PC-3 (cell line): ENCODE measurements at places on chromosomes 2 and 18. TPM values are rescaled to one million over a fixed set of nuclear protein-coding genes. Genes with fewer than 3 reads are reported as not detected.

The PRKAG3 gene
- total RNA-seq: not detected in 2 replicates

DNA sequence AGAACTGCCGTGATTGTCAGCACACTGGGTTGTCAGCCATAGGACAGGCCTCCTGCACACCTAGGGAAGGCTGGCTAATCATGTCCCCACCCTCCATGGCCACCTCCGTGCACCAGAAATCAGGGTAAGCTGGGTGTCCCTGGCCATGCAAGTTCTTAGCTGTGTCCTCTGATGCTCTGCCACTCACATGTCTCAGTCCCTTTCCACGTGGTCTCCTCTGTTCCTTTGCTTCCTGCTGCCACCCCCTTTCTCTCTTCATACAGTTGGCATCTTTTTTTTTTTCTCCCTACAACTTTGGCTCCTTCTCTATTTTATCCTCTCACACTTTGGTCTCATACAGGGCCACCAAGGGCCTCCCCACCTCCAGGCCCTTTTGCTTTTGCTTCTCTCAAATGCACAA lies 153.7 kb downstream of the TPGS2 start:
- H3K36me3 ChIP-seq: no peaks in the 10 kb centered on the region
- DNase-seq: no peak
- no peak overlapping the region for H3K4me3 ChIP-seq
- no peaks in the 10 kb centered on the region for H3K27me3 ChIP-seq
- H3K4me1 ChIP-seq: 0 out of 2 replicates have a peak, but pooled peaks cover 10% of the 10 kb centered on the region

The IL1RN gene
- 1.3 and 8.2 TPM in 2 replicates for total RNA-seq

The C2orf66 gene
- 0.51 TPM in 1 of 2 replicates, not detected in the other for total RNA-seq

GRCh38 chr2:109247340-109247739 lies 118.3 kb downstream of the SH3RF3 start:
- H3K27ac ChIP-seq: no peak overlapping the region
- H3K4me1 ChIP-seq: peaks cover 18% of the 10 kb centered on the region
- no peaks in the 10 kb centered on the region for H3K27me3 ChIP-seq
- H3K36me3 ChIP-seq: no peaks in the 10 kb centered on the region
- no peak overlapping the region for H3K4me3 ChIP-seq
- no peak for DNase-seq

DNA sequence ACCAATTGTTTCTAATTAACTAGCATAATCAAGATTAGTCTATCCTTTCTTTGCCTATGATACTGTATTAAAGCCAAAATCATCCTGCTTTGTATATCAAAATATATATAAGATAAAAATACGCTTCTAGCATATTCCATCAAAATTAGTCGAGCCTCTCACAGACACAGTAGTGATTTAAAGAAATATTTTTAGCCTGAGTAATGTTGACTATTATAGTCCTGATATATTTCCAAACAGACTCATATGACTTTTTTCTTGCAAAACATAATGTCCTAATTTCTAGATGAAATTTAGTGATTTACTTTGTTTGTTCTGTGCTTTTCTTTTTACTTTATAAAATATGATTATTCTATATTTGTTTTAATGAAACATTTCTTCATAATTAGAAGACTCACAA lies 30.9 kb downstream of the FAP start:
- no peak overlapping the region for H3K27ac ChIP-seq
- H3K36me3 ChIP-seq: no peaks in the 10 kb centered on the region
- H3K4me1 ChIP-seq: peaks cover 9% of the 10 kb centered on the region; the same call in 1 of the 2 replicates
- H3K4me3 ChIP-seq: no peak overlapping the region
- DNase-seq: peak; percentile 38

The EHD3 gene
- total RNA-seq: 3.2 and 4.4 TPM in 2 replicates

DNA sequence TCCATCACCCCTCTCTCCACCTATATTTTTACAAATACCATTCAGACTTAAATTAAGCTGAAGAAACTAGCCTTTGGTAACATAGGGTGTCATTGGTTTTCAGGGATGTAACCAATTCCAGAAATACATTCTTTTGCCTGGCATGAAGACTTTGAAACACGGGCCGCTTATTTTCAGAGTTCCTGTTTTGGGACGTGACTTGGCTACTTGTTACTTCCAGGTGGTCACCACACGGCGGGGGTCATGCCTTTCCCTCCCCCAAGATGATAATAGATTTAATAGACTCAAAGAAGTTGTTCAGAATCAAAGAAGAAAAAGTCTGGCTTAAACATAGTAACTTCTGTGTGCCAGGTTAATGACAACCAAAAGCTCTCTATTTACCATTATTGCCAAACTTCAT lies 110.6 kb downstream of the SEPTIN10 start:
- no peaks in the 10 kb centered on the region for H3K27me3 ChIP-seq
- H3K4me3 ChIP-seq: no peak overlapping the region
- H3K27ac ChIP-seq: no peak overlapping the region
- H3K4me1 ChIP-seq: peaks cover 20% of the 10 kb centered on the region
- H3K36me3 ChIP-seq: no peaks in the 10 kb centered on the region
- no peak for DNase-seq

DNA sequence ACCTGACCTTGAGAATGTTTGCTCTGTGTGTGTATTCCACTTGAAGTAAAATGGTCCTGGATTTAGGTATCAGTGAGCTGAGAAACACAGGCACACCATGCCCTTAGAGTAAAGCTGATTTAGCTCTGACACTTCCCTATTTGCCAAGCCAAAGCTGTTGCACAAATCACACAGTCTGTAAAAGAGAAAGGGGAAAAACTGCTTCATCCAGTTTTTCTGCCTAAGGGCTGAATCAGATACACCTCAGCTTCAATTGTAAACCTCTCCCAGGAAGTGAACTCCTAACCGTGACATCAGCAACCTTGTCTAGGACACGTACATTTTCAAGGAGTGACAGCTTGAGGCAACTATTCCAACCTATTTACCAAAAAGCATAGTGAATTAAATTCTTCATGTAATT lies 150.4 kb downstream of the NR4A2 start:
- H3K36me3 ChIP-seq: no peaks in the 10 kb centered on the region
- peak overlapping the region; percentile 54 for H3K4me3 ChIP-seq
- H3K27me3 ChIP-seq: no peaks in the 10 kb centered on the region
- DNase-seq: peak; percentile 98

The RASGRP3 gene
- total RNA-seq: 0.15 and 0.52 TPM in 2 replicates

GRCh38 chr2:44388877-44389276 lies 27.1 kb downstream of the CAMKMT start:
- DNase-seq: no peak
- H3K27ac ChIP-seq: no peak overlapping the region

The SLC25A12 gene
- total RNA-seq: 18.4 and 21.4 TPM in 2 replicates

DNA sequence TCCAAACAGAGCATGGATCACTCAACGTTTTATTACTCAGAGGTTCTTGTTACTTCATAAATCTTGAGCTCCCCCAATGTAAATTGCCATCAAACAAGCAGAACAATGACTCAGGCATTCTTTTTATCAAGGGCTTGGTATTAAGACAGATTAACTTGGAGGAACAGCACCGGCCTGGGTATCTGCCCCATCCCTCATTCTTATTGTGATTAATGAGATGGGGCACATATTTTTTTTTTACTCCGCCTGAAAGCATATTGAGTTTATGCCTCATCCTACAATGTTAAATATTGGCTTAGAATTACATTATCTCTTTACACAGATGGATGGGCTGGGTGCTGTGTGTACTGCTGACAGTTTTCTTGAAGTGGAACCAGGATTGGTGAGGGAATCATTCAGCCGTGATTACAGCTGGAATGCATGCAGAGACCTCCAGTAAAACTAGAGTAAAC lies 387.3 kb downstream of the CLIP4 start:
- no peak overlapping the region for H3K4me3 ChIP-seq
- no peaks in the 10 kb centered on the region for H3K27me3 ChIP-seq
- peak; percentile 89 for DNase-seq
- H3K36me3 ChIP-seq: no peaks in the 10 kb centered on the region
- H3K4me1 ChIP-seq: peaks cover 32% of the 10 kb centered on the region

GRCh38 chr2:231612109-231612455 lies 19.4 kb downstream of the TEX44 start:
- H3K4me1 ChIP-seq: peaks cover 34% of the 10 kb centered on the region
- DNase-seq: peak; percentile 60
- H3K27me3 ChIP-seq: no peaks in the 10 kb centered on the region
- peak overlapping the region; percentile 91 for H3K27ac ChIP-seq

DNA sequence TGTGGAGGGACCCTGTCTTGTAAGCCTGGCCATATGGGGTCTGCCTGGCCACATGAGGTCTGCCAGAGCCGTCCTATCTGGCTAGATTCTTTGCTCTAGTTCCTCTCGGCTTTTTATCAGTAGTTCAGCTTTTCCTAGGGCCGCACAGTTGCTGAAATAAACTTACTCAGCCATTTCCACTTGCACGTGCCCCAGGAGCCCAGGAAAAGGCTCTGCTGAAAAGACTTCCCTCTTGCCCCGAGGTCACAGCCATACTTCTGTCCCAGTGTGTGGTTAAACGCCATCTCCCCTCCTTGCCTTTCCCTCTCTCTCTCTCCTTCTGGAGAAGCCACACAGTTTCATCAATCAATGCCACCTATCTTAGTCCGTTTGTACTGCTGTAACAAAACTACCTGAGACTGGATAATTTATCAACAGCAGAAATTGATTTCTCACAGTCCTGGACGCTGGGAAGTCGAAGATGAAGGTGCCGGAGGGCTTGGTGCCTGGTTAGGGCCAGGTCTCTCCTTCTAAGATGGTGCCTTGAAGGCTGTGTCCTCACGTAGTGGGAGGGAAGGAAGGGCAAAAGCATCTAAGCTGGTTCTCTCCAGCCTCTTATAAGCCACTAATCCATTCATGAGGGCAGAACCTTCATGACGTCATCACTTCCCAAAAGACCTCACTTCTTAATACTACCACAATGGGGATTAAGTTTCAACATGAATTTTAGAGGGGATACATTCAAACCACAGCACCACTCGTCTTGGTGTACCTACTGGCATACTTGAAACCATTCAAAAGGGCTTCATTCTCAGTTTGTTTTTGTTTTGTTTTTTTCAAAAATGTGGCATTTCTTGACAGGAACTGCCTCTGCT lies 11.2 kb upstream of the GALM start:
- no peak for DNase-seq
- no peaks in the 10 kb centered on the region for H3K27me3 ChIP-seq
- no peak overlapping the region for H3K4me3 ChIP-seq
- no peaks in the 10 kb centered on the region for H3K36me3 ChIP-seq
- H3K27ac ChIP-seq: no peak overlapping the region

GRCh38 chr2:164260506-164260905 lies 360.8 kb downstream of the GRB14 start:
- no peak overlapping the region for H3K4me3 ChIP-seq
- no peaks in the 10 kb centered on the region for H3K36me3 ChIP-seq
- peaks cover 23% of the 10 kb centered on the region for H3K27me3 ChIP-seq

DNA sequence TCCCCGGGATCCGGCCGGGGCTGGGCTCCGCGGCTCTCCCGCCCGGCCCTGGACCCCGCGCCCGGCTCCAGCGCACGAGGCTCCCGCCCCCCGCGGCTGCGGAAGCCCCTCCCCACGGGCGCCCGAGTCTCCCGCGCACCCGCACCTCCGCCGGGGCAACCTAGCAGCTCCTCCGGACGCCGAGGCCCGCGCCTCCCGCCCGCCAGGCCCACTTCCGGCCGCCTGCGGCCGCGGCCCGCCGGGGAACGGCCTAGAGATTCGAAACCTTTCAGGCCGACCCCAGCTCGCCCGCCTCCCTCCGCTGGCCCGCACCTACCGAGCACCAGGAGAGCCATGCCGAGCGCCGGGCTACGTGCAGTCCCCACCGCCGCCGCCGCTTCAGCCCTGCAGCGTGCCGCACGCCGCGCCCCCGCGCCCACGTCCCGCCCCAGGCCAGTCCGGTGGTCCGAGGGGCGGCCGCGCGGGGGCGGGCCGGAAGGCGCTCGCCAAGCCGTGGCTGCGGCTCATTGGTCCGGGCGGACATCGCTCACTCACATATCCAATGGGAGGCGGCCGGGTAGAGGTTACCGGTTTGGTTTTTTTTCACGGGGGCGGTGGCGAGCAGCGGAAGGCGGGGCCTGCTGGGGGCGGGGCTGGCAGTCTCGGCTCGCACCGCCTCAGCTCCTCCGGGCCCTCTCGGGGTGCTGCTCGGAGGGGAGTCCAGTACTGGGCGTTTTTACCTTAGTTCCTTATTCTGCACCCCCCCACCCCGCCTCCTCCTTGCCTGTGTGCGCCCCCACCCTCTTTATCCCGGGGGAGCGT lies at the start of gene PDIA6:
PDIA6 (minus strand) TSS at position 424 of the 801 bp plus-strand sequence; CDS start at position 335, 89 bp downstream.
- peaks cover 20% of the 10 kb centered on the region; the same call in 1 of the 2 replicates for H3K36me3 ChIP-seq
- peak within 1 kb of the TSS; percentile 78 for H3K4me3 ChIP-seq
- no peaks in the 10 kb centered on the region for H3K27me3 ChIP-seq
- peak; percentile 97 for DNase-seq
- H3K27ac ChIP-seq: peak within 1 kb of the TSS; percentile 64
- peaks cover 22% of the 10 kb centered on the region for H3K4me1 ChIP-seq
